Hematopoietic multipotent progenitor cell treated with erythropoietin and hydrocortisone succinate and interleukin-3 and kit ligand, for 17 days (in vitro differentiated cells): ENCODE measurements at places on chromosomes 7 and 10.
A peak's percentile ranks its signal among the peaks of the same experiment; 100 is the strongest.

DNA sequence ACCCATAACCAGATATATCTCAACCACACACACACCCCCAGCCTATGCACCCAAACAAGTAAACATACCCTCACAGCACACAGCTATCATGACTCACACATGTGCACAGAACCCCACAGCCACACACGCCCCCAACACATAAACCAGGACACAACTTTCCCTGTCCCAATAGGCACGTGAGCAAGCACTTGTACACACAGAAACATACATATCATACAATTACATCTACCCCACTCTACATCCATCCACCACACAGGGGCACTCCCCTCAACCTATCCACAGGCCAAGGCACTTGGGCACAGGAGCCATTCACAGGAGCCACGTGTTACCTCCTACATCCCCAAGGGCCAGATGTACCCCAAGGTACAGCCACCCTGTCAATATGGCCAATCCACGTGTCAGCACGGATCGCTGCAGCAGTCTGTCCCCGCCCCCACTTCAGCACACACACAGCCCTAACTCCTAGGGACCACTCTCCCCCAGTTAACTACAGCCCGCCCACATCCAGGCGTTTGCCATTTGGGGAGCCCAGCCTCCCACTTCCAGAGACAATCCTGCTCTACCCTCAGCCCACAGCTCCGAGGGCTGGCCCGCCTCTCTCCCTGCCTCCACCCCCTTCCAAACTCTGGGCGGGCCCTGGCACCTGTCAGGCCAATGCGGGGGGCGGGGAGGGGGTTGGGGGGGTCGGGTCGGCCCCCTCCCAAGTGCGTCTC lies 163.5 kb downstream of the SH3PXD2A start:
- DNase-seq: no peak

- peak; percentile 8 for DNase-seq
These were observed 1.8 kb upstream of the WAPL start for GRCh38 chr10:86523348-86523747.

DNA sequence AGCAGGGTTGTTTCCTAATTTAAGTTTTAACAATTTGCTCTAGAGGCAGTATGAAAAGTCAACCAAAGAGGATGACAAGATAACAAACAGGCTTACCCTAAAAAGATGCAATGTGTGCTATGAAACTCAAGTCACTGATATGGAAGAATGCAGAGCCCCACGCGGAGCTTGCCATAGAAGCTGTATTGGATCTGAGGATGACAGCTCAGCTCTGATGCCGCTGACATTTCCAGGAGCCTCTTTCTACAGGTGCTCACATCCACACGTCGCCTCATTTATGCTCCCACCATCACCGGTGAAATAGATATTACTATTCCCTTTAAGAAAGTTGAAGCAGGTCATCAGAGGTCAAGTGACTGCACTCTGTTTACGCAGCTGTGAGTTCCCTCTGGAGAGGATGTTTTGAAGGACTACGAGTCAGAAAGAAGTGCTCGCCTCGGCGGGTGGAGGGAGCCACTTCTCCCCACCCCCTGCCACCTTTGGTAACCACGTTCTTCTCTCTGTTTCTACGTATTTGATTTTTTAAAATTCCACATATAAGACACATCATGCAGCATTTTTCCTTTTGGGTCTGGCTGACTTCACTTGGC lies 275.4 kb downstream of the GLRX3 start:
- no peak for DNase-seq

DNA sequence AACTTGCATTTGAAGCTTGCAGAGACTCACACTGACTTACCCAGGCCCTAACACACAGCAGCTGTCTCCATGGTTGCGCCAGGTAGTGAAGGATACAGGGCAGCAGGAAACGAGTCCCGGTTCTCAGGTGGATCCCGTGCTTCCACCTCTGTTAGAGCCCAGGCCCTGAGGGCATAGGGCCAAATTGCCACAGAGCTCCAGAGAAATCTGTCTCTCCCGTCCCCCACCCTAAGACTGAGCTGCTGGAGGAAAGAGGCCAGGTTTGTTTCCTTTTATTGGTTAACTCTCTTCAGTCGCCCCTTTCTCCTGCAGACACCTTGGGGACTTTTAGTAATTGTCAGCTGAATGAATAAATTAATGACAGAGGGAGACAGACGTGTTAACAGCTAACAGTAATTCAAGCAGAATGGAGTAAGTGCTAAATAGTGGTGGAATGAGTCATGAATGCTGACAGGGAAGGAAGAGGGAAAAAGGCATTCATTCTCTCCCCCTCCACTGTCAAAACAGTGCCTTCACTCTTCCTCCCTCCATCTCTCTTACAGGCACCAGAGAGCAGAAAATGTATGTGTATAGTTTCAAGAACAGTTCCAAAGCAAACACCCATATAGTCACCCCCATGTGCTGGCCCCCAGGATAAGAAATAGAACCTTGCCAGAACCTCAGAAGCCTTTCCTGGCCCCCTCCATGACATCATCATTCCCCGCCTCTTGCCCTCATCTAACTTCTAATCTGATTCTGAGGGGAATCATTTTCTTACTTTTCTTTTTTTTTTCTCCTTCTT lies 16.8 kb upstream of the DLG5 start:
- no peak for DNase-seq

DNA sequence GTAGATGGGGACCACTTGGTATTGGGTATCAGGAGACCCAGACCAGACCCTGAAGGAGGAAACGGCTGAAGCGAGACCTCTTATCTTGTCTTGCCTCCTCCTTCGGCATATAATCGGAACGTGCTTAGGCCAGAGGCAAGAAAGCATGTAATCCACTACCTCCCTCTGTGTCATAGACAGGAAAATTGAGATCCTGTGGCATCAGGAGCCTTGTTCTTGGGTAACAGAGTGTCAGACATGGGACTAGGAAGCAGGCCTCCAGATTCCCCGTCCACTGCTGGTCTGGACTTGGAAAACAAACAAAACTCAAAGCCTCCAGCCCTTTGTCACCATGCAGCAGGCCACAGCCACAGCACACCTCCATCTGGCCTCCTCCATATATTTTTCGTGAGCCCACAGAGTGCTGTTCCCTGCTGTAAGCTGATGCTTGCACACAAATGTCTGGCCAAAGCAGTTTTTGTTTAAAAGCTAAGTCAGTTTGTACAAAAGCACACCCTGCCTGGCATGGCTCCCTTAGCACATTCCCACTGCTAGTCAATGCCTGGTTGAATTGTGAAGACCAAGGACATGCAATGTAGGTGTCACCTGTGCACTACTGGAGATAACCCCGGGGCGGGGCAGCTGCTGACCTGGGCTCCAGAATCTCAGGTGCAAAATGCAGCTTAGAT lies 510.9 kb downstream of the RPS24 start:
- DNase-seq: no peak

GRCh38 chr7:81492910-81493309 lies 276.9 kb downstream of the HGF start:
- no peak for DNase-seq

DNA sequence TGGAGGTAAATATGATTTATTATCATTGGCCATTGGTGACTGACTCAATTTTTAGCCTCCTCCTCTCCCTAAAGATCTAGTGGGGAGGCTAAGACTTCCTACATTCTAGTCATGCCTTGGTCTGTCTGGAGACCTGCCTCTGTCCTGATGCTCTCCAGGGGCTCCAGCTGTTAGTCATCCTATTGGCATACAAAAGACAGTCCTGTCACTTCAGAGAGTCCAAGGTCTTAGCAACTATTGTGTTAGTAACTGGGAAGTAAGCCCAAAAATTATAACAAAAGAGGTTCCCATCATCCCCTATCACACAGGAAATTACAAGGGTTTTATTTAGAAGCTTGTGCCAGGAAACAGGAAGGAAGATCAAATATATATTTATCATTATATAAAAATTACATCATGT lies 400.6 kb upstream of the VSTM2A start:
- no peak for DNase-seq
